KBM-7 (cell line): ENCODE measurements at places on chromosomes 11 and 22.

DNA sequence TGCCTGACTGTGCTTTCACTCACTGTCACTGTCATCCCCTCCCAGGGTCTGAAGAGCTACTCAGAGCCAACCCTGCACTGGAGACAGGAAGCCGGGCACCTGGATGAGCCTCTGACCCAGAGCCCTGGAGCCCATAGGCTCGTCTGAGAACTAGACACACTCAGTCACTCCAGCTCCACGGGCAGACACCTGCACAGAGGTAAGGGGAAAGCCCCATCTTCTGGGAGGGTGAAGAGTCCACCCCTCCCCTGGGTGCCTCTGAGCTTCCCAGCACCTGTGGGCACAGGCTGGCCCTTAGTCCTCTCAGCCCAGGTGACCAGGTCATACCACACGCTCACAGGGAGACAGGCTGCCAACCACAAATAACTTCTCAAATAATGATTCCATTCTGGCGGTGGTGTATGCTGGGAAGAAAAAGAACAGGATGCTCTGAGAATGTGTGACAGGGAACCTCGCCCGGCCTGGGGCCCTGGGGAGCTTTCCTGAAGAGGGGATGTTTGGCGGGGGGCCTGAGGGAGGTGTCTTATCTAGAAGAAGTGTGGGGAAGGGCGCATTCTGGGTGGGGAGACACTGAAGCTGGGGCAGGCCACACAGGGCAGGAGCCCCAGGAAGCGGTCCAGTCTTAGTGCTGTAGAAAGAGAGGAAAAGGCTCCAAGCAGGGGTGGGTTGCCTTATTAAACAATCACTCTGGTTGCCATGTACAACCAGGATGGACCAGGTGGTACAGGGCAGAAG, 5.3 kb downstream of the CCDC157 start:
- DNase-seq, result no peak

- no peak for DNase-seq
These were observed 18.3 kb downstream of the SC5D start for GRCh38 chr11:121310908-121311307.

DNA sequence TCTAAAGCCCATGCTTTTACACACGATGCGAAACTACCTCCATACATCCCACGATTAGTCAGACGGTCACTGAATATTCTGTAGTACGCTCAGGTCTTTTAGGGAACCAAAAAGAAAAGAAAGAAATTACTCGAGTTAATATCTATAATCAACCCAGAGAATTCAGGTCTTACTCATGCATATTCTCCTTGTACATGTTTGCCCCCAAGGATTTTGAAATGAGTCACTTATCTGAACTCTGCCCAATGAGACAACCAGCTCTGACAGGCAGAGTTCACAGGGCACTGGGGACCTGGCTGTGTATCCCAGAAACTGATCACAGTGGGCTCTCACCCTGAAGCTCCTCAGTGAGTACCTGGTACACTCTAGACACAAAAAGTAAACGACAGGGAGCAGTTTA, 29.2 kb downstream of the RASSF10 start:
- no peak for DNase-seq

DNA sequence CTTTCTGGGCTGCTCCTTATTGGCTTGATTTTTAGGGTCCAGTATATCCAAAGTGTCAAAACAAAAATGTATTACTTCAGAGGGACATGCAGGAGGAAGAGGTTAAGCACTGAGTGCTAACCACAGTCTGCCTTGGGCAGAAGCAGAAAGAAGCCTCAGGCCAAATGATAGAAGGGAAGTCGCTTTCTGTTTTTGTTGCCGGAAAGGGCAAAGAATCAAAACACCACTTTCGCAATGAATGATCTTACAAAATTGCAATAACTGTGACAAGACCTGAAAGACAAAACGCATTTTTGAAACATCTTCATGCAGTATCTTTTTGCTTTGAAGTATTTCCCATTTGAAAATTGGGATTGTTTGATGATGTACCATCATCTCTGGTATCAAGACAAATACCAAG, 70.1 kb upstream of the PICALM start:
- peak; percentile 71 for DNase-seq

DNA sequence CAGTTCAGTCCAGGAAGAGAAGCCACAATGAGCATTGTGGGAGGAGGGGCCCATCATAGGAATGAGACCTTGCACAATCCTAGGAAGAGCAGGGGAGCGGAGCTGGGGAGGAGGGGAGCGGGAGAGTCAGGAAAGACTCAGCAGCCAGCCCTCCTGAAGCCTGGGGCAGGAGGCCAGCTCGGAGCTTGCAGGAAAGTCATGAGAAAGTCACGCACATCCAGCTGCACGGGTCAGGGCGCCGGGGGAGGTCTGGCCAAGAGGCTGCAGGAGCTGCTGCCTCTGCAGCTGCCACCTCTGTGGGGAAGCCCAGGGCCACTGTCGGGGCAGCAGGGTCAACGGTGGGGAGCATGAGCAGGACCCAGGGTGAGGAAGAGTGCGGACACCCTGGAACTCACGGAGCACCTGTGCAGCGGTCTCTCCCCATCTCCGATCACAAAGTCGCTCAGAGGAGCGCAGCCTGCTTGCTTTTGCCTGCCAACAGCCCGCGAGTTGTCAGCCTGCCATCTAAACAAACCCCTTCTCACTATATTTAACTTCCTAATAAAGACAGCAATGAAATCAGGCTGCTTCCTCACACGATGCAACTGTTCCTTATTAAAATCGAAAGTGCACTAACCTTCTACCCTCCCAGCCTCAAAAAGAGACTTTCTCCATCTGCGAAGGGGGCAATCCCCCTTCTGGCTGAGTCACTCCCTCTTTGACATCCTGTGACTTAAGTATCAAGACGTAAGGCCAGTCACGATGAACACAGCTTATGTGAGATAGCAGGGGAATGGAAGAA, 52.9 kb upstream of the RTL6 start:
- DNase-seq, result peak; percentile 8

GRCh38 chr11:6238902-6239301, at the start of gene CNGA4:
Gene CNGA4 (plus strand): TSS chr11:6239089. CDS start chr11:6239207, 118 bp downstream.
- no peak for DNase-seq

- no peak for DNase-seq
These were observed 27.0 kb downstream of the PLEKHA7 start for GRCh38 chr11:16987205-16987568.

DNA sequence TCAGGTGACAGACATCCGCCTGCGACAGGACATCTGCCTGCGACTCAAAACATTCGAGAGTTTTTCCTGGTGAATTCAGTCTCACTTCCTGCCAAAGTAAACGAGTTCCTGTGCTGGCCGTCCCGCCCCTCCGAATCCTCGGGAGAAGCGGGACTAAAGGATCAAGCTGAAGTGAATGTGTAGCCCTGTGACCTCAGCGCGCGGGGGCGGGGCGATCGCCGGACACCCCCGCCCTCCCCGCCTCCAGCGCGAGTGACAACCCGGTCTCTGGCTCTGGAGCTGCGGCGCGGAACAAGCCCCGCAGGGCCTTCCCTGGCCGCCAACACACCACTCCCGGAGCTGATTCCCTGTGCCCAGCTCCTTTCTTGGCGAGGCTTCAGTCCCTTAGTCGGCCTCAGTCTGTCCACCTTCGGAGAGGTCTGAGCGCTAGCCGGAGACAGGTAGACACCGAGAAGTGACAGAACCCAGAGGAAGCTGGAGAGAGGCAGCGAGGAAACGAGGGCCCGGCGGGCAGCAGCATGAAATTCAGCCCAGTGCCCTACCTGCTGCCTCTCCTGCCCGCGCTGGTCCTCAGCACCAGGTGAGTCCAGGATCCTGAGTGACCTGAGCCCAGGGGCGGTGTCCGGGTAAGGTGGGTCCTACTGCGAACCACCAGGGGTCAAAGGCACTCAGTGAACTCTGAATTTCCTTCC, 766.4 kb upstream of the LUZP2 start:
- no peak for DNase-seq

DNA sequence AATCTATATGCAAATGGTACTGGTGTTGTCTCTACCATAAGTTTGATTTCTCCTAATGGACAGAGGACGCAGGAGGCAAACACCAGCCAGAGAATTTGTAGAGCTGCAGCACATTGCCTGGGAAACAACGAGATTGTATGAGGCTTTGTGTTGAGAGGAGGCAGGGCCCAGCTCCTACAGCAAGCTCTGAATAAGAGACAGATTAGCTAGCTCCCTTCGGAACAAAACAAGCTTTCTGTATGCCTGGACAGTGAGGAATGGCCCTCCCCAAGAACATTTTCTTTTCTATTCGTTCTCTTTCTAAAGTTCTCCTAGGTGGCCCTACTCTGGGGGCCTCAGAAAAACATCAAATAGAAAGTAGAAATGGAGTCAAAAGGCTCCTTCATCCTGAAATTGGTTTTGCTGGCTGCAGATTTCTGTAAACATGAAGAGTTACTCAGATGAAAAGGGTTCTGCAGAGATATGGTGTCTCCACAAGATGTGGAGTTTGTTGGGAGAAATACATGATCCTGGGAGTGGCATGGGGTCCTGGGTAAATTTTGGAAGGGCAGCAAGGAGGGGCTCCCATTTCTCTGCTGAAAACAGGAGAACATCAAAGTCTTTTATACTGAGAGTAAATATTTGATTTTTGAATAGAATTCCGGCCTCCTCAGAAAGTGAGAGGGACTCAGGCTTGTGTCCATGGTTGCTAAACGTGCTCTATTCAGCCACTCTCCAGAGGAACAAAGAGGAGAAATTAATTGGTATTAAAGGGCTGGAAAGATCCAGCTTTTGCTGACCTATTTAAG, 6.8 kb upstream of the HEPACAM start:
- DNase-seq, result no peak

GRCh38 chr22:30315962-30316576, 10.7 kb downstream of the TBC1D10A start:
- no peak for DNase-seq

DNA sequence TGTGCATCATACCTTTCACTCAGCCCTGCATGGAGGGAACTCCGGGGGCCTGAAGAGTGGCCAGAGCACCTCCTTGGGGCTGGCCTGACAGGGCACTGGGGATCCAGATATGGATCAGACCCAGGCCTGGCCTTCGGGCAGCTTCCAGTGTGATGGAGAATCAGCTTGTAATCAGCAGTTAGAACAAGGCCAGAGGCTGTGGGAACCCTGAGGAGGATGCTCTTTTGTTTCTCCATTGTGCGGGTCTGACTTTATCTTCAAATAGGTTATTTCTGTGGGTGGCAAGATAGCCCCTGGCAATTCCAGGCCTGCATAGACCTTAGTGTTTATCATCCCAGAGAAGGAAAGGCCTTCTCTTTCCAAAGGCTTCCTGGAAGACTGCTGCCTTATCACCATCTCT, 12.3 kb downstream of the DGAT2 start:
- DNase-seq, result no peak

DNA sequence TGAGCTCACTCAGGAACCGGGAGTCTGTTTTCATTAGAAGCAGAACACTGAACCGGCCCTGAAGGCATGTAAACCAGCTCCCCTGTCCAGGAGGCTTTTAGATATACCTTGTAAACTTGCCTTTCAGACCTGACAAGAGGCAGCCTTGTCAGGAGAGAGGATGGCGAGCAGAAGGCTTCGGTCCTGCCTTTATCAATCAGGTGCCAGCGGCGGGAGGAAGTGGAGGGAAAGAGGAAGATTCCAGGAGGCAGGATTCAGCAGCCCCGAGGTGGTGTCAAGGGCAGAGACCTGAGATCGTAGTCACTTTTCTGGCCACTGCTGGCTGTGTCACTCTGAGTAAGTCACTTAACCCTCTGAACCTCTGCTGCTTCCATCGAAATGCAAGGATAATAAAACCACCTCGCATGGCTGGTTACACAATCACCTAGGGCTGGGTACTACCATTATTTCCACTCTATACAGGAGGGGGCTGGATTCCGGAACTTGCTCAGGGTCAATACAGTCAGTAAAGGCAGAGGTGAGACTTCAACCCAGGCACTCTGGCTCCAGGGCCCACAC, 181.0 kb downstream of the CHST1 start:
- no peak for DNase-seq

- DNase-seq, result no peak
These were observed 12.6 kb upstream of the TFIP11 start for GRCh38 chr22:26524870-26525269.

- DNase-seq, result no peak
These were observed 336.2 kb downstream of the ETS1 start for GRCh38 chr11:128251140-128251539.

- no peak for DNase-seq
These were observed 11.9 kb upstream of the IL17RA start for GRCh38 chr22:17072877-17073276.

- DNase-seq, result peak; percentile 1
These were observed 186.0 kb upstream of the CNTN5 start for GRCh38 chr11:98834776-98835175.

GRCh38 chr11:126857860-126858808, 142.4 kb downstream of the KIRREL3 start:
- DNase-seq, result no peak

- no peak for DNase-seq
These were observed 18.2 kb downstream of the GDPD5 start for GRCh38 chr11:75507571-75507970.

DNA sequence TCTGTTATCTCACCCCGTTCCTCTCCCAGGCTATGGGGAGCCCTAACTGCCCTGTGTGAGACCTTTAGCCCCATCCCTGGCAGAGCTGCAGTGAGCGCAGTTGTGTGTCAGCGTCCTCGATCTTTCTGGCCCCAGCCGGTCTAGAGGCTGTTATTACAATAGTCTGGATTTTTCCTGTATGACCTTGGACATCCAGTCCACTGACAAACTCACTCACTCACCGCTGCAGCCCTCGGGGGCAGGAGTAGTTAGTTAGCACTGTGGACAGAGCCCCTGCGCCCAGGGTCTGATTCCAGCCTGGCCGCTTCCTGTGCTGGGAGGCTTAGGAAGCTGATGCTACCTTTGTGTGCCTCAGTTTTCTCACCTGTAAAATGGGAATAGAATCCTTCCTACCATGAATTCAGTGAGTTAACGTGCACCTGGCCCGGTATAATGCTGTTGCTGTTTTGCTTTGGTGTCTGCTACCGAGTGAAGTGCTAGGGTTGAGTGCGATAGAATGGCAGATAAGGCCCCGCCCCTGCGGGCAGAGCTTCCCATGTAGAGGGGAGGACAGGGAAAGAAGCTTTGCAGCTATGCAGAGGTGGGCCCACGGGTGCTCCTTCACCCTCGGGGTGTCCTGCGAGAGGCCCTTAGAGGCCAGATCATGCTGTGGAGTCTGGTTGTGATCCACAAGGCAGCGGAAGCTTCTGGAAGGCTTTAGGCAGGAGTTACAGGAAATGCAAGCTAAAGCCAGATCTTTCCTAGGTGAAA, 3.0 kb downstream of the LRP5 start:
- no peak for DNase-seq

DNA sequence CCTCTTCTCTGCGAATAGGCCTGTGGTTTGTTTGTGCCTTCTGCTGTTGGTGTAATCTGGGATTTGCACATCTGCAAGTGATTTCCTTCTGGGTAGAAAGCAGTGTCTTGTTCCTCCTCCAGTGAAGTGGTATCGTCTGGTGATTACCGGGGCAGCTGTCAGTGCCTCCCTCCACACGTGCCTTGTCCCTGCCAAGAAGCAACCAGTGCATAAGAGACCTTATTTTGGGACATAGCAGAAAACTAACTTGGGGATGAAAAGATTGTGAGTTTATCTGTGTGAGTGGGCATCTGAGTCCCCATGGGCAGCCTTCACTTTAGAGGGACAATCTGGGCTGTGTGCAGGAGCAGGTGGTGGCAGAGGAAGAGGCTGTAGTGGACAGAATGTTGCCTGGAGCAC, 71.5 kb upstream of the SORL1-AS1 start:
- peak; percentile 57 for DNase-seq
